ENCODE measurements at places on chromosomes 6 and 20. TPM values are rescaled to one million over a fixed set of nuclear protein-coding genes. Genes with fewer than 3 reads are reported as not detected.

Gene NSFL1C
- 18.1 TPM for total RNA-seq

Gene ACTL10
- total RNA-seq, result 1.3 TPM

Gene SRPK1
- 36.3 TPM for total RNA-seq

GRCh38 chr6:49937811-49938210 lies 26.2 kb downstream of the DEFB114 start:
- DNase-seq, result no peak

DNA sequence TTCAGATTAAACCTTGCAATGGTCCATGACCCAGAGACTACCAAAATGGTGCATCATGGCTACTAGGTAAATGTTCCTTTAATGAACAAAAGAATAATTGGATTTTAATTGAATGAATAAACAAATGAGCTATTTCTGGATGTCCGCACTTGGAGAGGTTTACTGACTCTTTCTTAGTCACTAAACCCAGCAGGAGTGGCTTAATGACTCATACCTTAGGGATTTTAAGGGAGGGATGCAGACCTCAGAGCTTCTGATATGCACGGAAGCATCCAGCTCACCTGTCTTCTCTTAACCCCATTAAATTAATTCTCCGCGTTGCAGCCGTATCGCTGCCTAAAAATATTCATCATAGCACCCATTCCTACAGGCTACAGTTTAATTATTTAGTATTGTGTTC lies 970.0 kb upstream of the SLC35B3 start:
- DNase-seq, result peak; percentile 57
